ENCODE measurements at places on chromosomes 12 and 14. TPM values are rescaled to one million over a fixed set of nuclear protein-coding genes. Genes with fewer than 3 reads are reported as not detected.
A peak's percentile ranks its signal among the peaks of the same experiment; 100 is the strongest.

GRCh38 chr12:105025890-105026289 lies 39.8 kb downstream of the NOPCHAP1 start:
- H3K27ac ChIP-seq: no peak overlapping the region
- H3K27me3 ChIP-seq: no peaks in the 10 kb centered on the region
- no peak for DNase-seq
- H3K4me3 ChIP-seq: no peak overlapping the region
- no peaks in the 10 kb centered on the region for H3K36me3 ChIP-seq
- no peaks in the 10 kb centered on the region for H3K4me1 ChIP-seq

DNA sequence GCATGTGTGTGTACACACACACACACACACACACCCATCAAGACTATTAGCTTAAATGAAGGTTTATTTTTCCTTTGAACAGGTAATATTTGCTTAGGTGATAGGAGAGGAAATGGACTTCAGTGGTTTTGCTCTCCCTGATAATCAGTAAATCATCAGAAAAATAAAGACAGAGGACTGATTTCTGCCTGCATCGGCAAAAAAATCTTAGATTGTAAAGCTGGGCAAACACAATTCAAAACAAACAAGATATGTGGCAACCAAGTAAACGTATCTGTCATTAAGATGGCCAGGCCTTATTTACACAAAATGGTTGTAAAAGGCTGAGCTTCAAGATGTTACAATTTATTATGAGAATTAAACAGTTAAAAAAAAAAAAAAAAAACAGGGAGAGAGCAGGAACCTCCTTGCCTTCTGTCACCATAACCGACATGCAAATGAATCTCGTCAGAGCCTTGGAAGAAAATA lies 31.3 kb downstream of the PRKD1 start:
- no peak overlapping the region for H3K27ac ChIP-seq
- H3K36me3 ChIP-seq: no peaks in the 10 kb centered on the region
- H3K4me1 ChIP-seq: no peaks in the 10 kb centered on the region
- peak; percentile 15 for DNase-seq
- no peak overlapping the region for H3K4me3 ChIP-seq

DNA sequence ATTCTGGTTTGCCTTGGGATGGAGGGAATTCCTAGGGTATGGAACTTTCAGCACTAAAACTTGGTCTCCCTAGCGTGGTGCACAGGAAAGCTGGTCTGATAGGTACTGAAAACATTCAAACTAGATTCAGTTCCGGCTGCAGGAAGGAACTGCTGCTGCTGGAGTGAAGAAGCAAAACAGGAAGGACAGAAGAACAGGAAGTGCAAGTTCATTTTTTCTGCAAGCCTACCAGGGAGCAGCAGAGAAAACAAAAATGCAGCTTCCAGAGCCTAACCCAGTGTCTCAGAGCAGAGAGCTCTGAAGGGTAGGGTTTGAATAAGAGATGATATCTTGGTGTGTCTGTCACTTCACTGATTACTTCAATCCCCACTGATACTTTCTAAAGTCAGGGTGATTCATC lies 165.2 kb downstream of the VRK1 start:
- DNase-seq: no peak
- no peaks in the 10 kb centered on the region for H3K36me3 ChIP-seq
- H3K27me3 ChIP-seq: no peaks in the 10 kb centered on the region
- no peak overlapping the region for H3K4me3 ChIP-seq
- H3K4me1 ChIP-seq: no peaks in the 10 kb centered on the region
- H3K27ac ChIP-seq: no peak overlapping the region

Gene LRRIQ1
- total RNA-seq: not detected

GRCh38 chr12:19761463-19761862 lies 322.2 kb downstream of the AEBP2 start:
- no peaks in the 10 kb centered on the region for H3K4me1 ChIP-seq
- H3K4me3 ChIP-seq: no peak overlapping the region
- DNase-seq: no peak
- no peaks in the 10 kb centered on the region for H3K36me3 ChIP-seq
- no peaks in the 10 kb centered on the region for H3K27me3 ChIP-seq

Gene ANKRD52
- total RNA-seq: 7.8 TPM

DNA sequence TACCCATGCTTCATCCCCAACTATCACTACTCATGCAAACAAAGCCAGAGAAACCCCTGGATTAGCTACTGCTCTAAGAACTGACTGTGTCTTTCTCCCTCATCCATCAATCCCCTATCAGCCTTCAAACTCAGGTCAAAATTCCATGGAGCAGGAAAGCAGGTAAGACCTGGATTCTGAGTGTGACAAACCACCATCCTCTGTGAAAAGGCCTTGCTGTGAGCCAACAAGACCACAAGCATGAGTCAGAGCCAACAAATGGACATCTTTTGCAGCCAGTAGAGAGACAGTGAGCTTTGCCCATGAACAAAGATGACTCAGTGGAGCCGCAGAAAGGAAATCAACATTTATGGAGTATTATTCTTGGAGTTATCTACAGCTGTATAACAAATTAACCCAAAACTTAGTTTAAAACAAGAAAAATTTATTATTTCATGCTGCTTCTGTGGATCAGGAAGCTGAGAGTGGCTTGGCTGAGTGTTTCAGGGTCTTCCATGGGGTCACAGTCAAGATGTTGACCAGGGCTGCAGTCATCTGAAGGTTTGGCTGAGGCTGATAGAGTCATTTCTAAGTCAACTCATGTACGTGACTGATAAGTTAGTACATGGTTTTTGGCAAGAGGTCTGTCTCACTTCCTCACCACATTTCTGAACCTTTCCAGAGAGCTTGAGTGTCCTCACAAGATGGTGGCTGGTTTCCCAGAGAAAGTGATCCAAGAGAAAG lies 61.1 kb downstream of the PITPNM2 start:
- DNase-seq: peak; percentile 88
- H3K4me3 ChIP-seq: no peak overlapping the region
- peaks cover 85% of the 10 kb centered on the region for H3K4me1 ChIP-seq
- no peaks in the 10 kb centered on the region for H3K27me3 ChIP-seq
